Cardiac ventricle fibroblast (primary cell): ENCODE measurements at places on chromosomes 6 and 20. TPM values are rescaled to one million over a fixed set of nuclear protein-coding genes. Genes with fewer than 3 reads are reported as not detected.

Gene TRIM27
- 48.5 and 52.8 TPM in 2 replicates for total RNA-seq

Gene FAM83B
- not detected in 2 replicates for total RNA-seq

Gene LTB
- total RNA-seq = not detected in 2 replicates

Gene ELOVL4
- 2.2 and 2.7 TPM in 2 replicates for total RNA-seq

Gene MUC22
- not detected in 2 replicates for total RNA-seq

Gene RIMS4
- 0.24 and 1.2 TPM in 2 replicates for total RNA-seq

Gene GABRR2
- total RNA-seq = not detected in 2 replicates

Gene IMPG1
- total RNA-seq = not detected in 2 replicates

Gene PLAGL2
- total RNA-seq = 3.2 and 4.5 TPM in 2 replicates

Gene GPR6
- not detected in 2 replicates for total RNA-seq

Gene IRF4
- not detected in 2 replicates for total RNA-seq

Gene KCNK16
- total RNA-seq = not detected in 2 replicates

Gene COL12A1
- total RNA-seq = 118 and 138 TPM in 2 replicates

Gene TXLNB
- 0.24 and 0.25 TPM in 2 replicates for total RNA-seq

Gene PAX1
- not detected in 2 replicates for total RNA-seq
